ENCODE measurements at places on chromosomes 1 and 21.

- DNase-seq = peak; percentile 34
Measured at GRCh38 chr1:183870351-183871077, 65.6 kb downstream of the RGL1 start.

- no peak for DNase-seq
Measured at GRCh38 chr1:226644541-226645176, 94.4 kb downstream of the ITPKB start.

DNA sequence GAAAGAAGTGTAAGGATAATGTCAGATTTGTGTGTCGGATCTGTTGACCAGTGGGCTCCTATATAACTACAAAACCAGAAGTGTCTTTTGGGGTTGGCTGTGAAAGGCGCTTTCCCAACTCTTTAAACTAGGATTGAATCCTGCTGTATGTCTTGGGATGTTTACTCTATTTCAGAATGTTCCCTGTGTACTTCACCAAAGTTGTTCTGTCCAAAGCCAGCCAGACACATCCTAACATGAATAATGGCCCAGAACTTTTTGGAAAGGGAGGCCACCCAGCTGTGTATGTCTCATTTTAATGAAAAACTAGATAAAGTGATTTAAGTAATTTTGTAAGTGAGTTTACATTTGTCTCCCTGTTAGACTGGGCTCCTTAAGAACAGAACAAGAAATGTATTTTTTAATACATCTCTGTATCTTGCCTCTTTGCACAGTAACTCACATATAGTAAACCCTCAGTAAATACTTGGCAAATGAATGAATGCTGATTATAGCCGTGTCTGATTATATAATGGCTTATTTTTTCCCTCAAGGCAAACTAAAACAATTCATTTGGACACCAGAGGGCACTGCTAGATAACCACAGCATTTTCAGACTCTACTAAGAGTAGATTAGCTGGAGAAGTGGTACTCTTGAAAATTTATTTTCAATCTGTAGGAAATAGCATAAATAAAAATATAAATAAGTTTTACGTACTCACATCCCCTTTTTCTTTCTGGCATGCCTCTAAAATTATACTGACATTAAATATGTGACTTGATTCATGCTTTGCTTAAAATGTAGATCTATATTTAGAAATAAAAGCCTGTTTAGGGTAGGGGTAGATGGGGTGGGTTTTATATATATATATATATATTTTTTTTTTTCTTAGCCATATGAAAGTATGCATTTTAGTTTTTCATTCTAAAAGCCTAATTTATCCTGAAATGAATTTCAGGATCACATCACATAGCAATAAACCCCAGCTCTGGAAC lies 23.8 kb downstream of the TSEN15 start:
- peak; percentile 38 for DNase-seq

DNA sequence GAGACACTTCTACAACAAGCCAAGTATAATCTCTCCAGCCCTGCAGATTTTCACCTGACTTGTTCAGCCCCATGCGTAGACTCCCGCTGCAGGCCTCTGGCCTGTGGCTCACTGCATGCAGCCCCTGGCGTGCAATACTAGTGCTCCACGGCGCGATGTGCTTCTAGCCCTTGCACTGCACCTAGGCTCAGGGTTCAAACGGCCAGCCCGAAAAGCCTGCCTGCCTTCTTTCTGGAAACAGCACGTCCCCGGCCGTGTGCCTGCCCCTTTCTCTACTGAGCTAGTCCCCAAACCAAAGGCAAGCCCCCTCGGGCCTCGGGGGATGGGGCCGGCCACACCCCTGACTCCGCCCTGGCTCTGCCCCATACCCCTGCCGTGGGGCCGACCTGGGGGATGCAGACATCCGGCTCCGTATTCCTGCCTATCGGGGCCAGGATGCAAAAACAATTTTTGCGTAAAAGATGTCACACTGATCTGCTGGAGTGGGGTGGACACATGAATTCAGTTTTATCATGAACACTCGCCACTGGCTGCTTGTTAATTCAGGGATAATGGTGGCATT lies 26.3 kb upstream of the TRAPPC10 start:
- no peak for DNase-seq

DNA sequence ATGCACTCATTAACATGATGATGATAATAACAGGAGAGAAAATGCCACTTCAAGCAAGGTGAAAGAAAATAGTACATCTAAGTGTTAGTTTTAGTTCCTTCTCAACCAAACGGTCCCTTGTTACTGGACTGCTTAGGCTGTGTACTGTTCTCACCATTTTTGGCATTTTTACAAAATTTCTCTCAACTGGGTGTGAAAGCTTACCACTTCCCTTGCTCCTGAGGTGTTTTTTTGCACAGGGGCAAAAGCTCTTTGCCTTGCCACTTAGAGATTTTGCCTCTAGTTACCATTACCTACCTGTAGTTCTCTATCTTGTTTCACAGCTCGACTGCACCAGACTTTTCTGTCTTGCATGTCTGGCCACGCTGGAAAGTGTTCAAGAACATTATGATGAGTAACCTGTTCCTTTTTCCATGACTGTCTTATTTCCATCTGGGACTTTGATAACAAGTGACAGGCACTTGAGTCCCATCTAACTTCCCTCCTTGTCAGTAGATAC lies 10.7 kb downstream of the NEK7 start:
- DNase-seq = no peak

DNA sequence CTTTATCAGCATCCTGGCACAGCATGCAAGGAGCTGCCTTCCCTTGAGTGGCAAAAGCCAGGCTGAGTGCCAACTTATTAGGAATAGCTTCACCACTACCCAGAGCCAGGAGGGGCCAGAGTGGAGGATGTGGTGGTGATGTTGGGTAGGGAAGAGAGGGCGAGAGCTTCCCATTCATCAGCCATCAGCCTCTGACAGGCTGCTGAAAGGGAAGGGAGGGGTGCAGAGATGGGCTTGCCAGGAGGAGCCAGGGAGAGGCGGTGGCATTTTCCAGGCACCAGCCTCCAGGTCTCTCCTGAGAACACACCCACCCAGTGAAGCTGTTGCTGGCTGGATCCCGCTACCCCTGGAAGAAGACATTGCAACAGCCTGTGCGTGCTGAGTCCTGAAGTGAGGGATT lies 168.5 kb downstream of the ACTL8 start:
- DNase-seq = no peak

- DNase-seq = peak; percentile 42
Measured at GRCh38 chr1:226349801-226350518, 41.0 kb upstream of the LIN9 start.

GRCh38 chr1:40630488-40631223 lies 34.8 kb downstream of the RIMS3 start:
- DNase-seq = no peak

- no peak for DNase-seq
Measured at GRCh38 chr1:8955406-8955805, 9.7 kb downstream of the CA6 start.

- peak; percentile 28 for DNase-seq
Measured at GRCh38 chr1:169368406-169368769, 393 bp downstream of the BLZF1 start.

DNA sequence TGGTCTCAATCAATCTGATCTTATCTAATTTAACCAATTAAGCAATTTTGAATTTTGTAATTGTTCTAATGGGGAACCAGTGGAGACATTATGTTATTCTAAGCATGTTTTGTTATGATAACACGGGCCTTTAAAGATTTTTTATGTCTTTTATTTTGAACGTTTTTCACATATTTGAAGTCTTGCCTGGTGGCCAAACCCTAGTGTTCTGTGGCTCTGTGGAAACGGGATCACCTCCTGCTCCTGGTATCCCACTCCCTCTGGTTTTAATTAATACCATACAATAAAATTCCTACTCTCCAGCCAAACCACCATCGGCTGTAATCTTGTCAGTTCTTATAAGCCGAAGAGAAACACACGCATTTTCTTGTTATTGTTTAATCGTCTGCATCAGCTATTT lies 22.9 kb upstream of the LMO4 start:
- no peak for DNase-seq

- no peak for DNase-seq
Measured at GRCh38 chr1:20278692-20279130, 12.0 kb upstream of the VWA5B1 start.

DNA sequence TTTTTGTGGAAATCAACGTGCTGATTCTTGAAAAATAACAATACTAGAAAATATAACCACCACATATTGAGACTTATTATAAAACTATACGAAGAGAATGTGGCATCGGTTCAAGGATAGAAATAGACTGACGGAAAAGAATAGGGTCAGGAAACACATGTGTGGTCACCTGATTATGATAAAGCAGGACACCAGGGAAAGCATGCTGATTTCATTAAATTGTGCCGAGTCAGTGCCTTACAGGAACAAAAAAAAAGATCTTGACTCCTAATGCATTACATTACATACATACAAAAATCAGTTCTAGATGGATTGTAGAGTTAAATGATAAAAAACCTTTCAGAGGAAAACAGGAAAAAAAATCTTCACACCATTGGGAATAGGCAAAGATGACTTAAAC lies 43.5 kb upstream of the SERPINC1 start:
- no peak for DNase-seq

GRCh38 chr1:241846375-241846774 lies 1.6 kb upstream of the EXO1 start:
- no peak for DNase-seq

- DNase-seq = no peak
Measured at GRCh38 chr1:92343061-92343460, 44.2 kb downstream of the RPAP2 start.

GRCh38 chr1:30099587-30100523 lies 623.5 kb downstream of the MATN1 start:
- no peak for DNase-seq

- DNase-seq = no peak
Measured at GRCh38 chr21:32102426-32102825, 176.4 kb downstream of the MIS18A start.

- DNase-seq = no peak
Measured at GRCh38 chr1:111217183-111217910, 10.2 kb upstream of the CHI3L2 start.

- DNase-seq = no peak
Measured at GRCh38 chr1:108041360-108042142, 76.6 kb upstream of the VAV3 start.

- no peak for DNase-seq
Measured at GRCh38 chr1:247209396-247209795, 37.6 kb upstream of the ZNF124 start.

DNA sequence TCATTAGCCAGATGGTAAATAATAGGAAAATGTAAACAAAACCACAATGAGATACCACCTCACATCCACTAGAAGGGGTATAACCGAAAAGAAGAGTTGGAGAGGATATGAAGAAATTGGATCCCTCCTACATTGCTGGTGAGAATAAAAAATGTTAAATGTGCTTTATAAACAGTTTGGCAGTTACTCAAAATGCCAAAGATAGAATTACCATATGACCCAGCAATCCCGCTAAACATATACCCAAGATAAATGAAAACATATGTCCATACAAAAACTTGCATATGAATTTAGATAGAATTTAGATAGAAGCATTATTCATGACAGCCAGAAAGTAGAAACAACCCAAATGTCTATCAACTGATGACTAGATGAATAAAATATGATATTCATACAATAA lies 4.4 kb upstream of the FMO2 start:
- no peak for DNase-seq

- DNase-seq = peak; percentile 27
Measured at GRCh38 chr1:165865633-165866340, 38.4 kb downstream of the UCK2 start.

DNA sequence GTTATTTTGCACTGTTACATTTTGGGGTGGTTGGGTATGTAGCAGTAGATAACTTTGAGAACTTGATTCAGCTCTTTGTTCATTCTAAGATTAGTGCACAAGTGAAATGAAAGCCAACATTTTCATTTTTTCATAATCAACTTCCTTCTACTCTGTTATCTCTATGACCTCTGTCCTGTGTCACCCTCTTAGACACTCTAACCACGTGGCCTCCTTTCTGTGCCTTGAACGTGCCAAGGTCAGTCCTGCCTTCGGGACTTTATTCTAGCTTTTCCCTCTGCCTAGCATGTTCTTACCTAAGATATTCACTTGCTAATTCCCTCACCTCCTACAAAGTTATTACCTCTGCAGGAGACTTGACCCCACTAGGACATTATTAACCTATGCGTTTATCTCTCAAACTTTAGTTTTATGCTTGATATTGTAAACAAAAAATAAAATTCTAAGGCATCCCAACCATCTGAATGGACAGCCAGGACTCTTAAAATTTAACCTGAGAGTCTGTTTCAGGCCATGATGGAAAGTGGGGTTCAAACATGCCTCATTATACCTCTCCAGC lies 19.2 kb upstream of the EDEM3 start:
- DNase-seq = peak; percentile 53

DNA sequence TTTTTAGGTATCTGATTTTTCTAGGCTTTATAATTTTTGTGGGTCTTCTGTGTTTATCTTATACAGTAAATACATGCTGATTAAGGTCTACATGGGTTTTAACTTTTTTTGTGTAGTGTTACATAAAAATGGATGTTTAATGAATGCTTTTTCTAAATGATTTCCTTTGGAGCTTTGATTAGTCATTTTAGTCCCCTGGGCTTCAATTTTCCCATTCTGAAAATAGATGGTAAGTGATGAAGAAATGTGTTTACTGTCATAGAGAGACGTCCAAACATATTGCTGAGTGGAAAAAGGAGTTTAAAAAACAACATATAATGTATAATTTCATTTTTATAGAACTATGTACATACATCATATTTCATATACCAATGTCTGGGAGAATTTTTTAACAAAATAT lies 140.9 kb upstream of the HMCN1 start:
- DNase-seq = no peak

DNA sequence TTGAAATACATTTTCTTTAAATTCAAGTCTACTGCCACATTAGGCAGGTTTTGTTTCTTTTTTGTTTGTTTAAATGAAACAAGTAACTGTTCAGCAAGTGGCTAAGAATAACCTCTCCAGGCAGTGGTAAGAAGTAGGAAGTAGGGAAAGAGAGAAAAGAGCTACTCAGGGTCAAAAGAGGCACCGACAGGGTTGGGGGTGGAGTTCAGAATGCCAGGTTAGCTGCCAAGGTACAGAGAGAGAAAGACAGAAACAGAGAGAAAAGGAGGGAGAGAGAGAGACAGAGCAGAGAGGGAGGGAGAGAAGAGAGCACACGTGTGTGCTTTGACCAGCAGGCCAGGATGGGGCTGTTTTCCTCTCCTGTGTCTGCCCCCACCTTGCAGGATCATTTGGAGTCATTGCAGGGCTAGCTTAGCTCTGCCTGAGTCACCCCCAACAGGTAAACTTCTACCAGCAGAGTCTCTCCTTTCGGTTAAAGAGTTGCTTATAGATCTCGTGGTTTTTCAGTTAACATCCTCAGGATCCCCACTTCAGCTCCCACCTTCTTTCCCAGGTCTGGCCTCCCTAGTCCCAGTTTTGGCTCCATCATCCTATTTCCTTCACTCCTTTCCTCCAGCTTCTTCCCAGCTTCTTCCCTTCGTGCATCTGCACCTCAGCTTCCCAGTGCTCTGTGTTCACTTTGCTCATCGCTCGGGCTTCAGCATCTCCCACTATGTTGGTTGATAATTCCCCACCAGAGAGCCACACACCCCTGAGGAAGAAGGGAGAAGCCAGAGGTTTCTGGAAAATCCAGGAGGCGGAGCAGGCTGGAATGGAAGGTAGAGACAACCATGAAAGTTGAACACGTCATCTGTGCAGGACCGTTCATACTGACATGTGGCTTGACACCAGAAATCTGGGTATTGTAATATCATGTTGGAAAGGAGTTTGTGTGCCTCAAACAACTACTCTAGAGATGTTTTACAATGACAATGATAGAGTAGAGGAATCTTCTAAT lies 21.8 kb upstream of the RAB4A start:
- DNase-seq = no peak

Data from colonic mucosa (tissue), 4 donors.